Ascending aorta (tissue), 2 donors: ENCODE measurements at places on chromosomes 6 and 20. TPM values are rescaled to one million over a fixed set of nuclear protein-coding genes. Genes with fewer than 3 reads are reported as not detected.

Gene LGSN
- total RNA-seq: not detected

Gene GGTLC1
- not detected for total RNA-seq

Gene SEL1L2
- total RNA-seq: not detected

DNA sequence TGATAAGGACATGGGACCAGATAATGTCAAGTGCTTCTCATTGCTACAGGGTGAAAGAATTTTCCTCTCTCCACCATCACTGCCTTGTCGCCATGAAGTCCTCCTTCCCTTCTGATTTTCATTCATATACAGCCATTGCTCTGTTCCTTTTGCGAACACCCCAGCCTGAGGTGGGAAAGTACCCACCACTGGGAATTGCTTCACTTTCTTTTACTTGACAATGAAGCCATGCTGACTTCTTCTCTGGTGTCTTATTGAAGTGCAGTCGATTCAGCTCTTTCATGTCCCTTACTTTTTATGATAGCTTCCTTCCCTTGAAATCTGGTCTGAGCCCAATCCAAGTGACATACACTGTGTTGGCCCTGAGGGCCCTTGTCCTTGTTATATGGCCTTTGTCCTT lies 16.2 kb downstream of the DAAM2 start:
- no peaks in the 10 kb centered on the region for H3K27me3 ChIP-seq
- no peak overlapping the region for H3K4me3 ChIP-seq
- peaks cover 55% of the 10 kb centered on the region for H3K4me1 ChIP-seq
- H3K27ac ChIP-seq: peak overlapping the region; percentile 53
- no peak for DNase-seq

- no peak for DNase-seq
- no peaks in the 10 kb centered on the region for H3K36me3 ChIP-seq
- H3K27me3 ChIP-seq: no peaks in the 10 kb centered on the region
- H3K4me1 ChIP-seq: no peaks in the 10 kb centered on the region
- no peak overlapping the region for H3K27ac ChIP-seq
These were observed 4.1 kb upstream of the TOX2 start for GRCh38 chr20:43910564-43910963.

DNA sequence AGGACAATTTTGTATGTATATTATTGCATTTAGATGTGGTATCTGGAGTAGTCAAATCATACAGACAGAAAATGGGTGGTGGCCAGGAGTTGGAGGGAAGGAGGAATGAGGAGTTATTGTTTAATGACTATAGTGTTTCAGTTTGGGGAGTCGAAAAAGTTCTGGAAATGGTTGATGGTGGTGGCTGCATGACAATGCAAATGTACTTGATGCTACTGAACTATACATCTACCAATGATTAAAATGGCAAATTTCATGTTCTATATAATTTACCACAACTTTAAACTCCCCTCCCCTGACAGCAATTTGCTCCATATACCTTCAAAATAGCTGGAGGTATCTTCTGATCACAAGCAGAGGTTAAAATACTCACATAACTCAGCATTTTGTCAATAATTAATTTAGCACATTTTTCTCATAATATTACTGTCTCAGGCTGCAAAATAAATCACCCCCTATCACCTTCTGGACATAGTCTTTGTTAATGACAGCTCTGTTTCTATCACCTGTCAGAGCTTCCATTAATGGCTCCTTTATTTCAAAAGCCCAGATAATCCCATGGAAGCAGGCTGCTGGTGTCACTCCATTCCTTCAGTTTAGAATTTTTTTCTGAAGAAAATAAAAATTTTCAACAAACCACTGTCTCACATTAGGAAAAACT lies 25.7 kb upstream of the RHAG start:
- no peaks in the 10 kb centered on the region for H3K27me3 ChIP-seq
- H3K27ac ChIP-seq: no peak overlapping the region
- no peak for DNase-seq
- H3K36me3 ChIP-seq: no peaks in the 10 kb centered on the region

DNA sequence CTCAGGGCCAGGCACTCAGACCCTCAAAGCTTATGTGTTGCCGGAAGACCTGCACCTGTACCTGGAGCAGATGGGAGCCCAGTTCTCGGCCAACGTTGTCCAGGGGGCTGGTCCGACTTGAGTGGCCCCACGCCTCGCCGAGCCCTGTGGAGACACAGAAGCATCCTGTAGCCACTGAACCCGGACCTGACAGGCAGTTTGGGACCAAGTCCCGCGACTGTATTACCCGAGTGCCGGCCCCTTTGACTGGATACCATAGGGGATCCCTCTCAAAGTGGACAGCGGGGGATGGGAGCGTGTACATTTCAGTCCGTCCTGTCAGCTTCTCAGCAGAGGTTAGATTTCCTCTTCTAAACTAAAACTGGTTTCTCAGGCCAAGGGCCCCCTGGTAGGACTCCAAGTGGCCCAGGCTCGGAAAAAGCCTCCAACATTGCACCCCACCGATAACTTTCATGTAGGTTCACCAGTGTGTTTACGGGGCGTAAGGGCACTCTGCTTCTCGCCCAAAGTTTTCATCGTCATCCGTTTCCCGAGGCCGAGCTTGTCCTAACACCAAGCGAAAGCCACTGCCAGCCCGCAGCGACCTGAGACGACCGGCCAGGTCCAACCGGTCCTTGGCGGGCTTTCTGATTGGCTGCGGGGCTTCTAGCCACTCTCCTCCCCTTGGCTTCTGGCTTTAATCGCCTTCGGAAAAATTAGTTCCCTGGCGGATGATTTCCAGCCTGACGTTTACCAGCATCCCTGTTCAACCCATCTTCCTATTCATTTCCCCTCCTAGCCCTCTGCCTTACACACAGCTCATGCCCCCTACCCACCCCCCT lies 10.8 kb downstream of the SIM1 start:
- H3K4me3 ChIP-seq: no peak overlapping the region
- DNase-seq: no peak
- H3K27ac ChIP-seq: no peak overlapping the region
- H3K36me3 ChIP-seq: no peaks in the 10 kb centered on the region

GRCh38 chr6:159726255-159726917 lies 920 bp upstream of the WTAP start:
- peak overlapping the region; percentile 95 for H3K4me3 ChIP-seq
- peaks cover 19% of the 10 kb centered on the region for H3K4me1 ChIP-seq
- no peak for DNase-seq
- no peaks in the 10 kb centered on the region for H3K36me3 ChIP-seq
- H3K27me3 ChIP-seq: no peaks in the 10 kb centered on the region
